ENCODE measurements at places on chromosomes 6 and 20.

DNA sequence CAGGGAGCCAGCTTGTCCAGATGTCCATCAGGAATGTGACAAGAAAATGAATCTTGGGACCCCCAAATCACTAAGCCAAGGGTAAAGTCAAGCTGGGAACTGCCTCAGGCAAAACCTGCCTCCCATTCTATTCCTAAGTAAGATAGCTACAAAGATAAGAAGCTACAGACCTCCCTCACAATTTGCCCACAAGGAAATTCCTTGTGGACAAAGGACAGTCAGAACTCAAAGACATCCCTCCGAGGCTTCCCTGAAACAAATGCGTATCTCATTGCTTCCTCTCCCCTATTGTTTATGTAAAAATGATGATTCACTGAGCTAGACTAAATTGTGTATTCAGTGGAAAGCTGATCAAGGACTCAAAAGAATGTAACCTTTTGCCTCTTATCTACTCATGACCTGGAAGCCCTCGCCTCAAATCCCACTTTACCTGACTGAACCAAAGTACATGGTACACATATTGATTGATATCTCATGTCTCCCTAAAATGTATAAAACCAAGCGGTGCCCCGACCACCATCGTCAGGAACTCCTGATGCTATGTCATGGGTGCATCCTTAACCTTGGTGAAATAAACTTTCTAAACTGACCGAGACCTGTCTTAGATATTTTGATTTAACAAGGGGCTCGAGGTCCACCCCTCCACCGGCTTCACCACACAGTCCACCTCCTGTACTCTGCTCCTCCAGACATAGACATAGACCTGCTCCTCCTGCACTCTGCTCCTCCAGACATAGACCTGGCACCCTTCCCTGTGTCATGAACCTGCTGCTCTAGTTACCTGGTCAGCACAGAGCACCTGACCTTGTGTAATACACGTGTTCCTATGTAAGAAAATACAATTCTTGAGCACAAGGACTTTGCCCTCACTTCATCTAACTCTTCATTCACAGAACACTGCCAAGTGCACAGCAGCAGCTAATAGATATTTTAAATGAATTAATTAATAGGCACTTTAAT lies 81.4 kb downstream of the WDR27 start:
- no peak for DNase-seq

- no peak for DNase-seq
Measured at GRCh38 chr6:28333047-28333446, 2.9 kb downstream of the ZSCAN31 start.

DNA sequence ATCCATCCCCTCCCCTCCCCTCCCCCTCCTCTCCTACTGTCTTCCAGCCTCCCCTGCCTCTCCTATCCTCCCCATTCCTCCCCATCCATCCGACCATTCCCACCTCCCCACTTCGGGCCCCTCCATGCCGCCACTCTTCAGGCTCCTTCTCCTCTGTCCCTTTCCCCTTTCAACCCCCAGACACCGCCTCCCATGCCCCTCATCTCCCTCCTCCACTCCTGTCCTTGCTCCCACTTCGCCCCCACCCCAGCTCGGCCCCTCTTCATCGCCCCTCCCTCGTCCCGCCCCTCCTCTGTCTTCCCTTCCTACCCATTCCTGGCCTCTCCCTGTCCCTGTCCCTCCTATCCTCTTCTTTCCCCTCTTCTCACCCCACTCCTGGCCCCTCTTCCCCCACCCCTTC lies 554 bp upstream of the CST3 start:
- no peak for DNase-seq

GRCh38 chr20:24664266-24664986 lies 195.0 kb downstream of the SYNDIG1 start:
- DNase-seq, result no peak

DNA sequence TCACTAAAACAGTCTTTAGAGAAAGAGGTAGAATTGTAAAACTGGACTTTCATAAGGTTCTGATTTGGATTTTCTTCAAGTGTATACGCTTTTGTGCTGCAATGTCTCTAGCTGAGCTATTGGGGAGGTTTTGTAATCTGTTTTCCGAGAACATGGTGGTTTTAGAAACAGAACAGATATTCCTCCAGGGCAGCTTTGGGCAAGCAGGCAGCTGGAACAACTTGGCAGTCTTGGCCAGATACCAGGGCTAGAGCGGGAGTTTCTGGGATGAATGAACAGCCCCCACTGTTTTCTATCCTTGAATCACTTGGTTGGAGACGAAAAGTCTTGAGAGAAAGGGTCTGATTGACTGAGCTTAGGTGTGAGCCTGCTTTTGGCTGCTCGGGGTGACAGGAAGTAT lies 17.1 kb upstream of the ARMC2 start:
- no peak for DNase-seq

DNA sequence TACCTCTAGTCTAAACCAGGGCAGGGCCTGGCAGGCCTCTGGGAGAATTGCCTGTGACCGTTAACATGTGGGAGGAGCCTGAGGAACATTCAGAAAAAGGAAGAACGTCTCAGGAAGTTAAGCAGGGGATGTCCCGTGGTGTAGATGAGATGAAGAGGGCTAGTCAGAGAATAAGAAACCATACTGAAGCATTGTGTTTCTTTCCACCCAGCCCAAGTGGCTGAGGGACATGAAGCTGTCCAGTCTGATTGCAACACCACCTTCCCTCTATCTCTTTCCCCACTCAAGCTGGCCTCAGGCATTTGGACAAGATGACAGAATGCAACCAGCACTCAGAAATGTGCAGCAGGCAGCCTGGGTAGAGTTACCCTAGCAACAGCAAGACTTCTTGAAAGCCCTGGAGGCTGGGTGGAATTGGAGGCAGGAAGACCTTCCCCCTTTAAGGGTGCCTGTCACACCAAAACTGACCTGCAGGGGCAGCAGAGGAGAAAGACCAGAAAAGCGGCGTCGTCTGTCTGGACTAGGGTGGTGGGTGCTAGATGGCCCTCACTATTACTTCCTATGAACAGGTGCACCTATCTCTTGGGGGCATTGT lies 186.1 kb downstream of the UNC5CL start:
- DNase-seq, result no peak

GRCh38 chr20:19453862-19454261 lies 241.4 kb downstream of the SLC24A3 start:
- DNase-seq, result no peak

DNA sequence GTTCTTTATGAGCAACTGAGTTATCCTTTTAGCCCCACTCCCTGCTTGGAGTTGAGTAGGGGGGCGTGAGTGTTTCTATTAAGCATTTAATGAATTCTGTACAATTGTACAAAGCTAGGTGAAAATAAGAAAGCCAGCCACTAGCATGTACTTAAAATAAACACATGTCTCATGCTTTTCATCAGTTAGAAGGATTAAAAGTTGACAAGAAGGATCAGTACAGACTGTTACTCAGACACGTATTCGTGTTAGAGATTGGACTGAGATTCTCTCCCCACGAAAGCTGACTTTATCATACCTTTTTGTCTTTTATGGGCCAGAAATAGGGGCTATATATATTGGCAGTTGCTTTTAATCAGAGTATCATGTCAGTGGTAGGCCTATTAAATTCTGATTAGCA lies 1.7 kb downstream of the HSF2 start:
- no peak for DNase-seq

DNA sequence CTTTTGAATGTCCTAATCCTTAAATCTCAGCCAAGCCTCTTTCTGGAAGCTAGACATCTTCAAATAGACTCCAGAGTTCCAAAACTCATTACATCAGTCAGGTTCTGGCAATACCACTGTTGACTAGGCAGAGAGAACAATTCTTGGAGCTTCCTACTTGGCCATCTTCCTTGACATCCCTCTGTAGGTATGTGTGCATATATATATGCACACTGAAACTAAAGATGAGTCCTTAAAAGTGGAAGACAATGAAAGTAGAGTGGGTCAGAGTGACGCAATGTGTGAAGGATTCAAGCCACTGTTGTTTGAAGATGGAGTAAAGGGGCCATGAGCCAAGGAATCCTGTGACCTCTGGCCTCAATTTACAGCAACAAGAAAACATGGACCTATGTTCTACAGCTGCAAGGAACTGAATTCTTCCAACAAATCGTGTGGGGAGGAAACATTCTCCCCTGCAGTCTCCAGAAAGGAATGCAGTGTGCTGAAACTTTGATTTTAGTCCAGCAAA lies 18.7 kb upstream of the DUSP22 start:
- no peak for DNase-seq

All from HFF-Myc (cell line).